ENCODE measurements at places on chromosomes 5 and 9. TPM values are rescaled to one million over a fixed set of nuclear protein-coding genes. Genes with fewer than 3 reads are reported as not detected.

Gene NOXA1
- not detected for total RNA-seq

Gene PGGT1B
- total RNA-seq, result 19.2 TPM

Gene RCL1
- total RNA-seq, result 13.8 TPM

Gene MYMK
- not detected for total RNA-seq

Gene TMEFF1
- 0.90 TPM for total RNA-seq

Gene PTTG1
- 95.0 TPM for total RNA-seq

Gene ACTBL2
- 1.7 TPM for total RNA-seq

Gene IFNA21
- total RNA-seq, result not detected

Gene PRRX2
- 12.7 TPM for total RNA-seq

Gene ACER2
- total RNA-seq, result 1.6 TPM

Gene FIBCD1
- 1.1 TPM for total RNA-seq

Gene OR13C2
- not detected for total RNA-seq

Gene CCNJL
- total RNA-seq, result 2.0 TPM

Gene CDH9
- not detected for total RNA-seq

Gene COL15A1
- 1.9 TPM for total RNA-seq

Gene ST8SIA4
- total RNA-seq, result 0.18 TPM

Gene NTRK2
- under 0.01 TPM for total RNA-seq

Gene GFRA3
- total RNA-seq, result not detected

Gene FGF18
- not detected for total RNA-seq

Gene MGAT4B
- 73.7 TPM for total RNA-seq

Gene IARS1
- total RNA-seq, result 414 TPM

Gene PTPA
- 93.6 TPM for total RNA-seq

Gene SLCO6A1
- not detected for total RNA-seq

Gene LCN12
- total RNA-seq, result not detected

Gene MAMDC4
- total RNA-seq, result 0.28 TPM

Gene FABP6
- total RNA-seq, result not detected

Gene MTX3
- total RNA-seq, result 13.6 TPM

Gene CFAP157
- not detected for total RNA-seq

Gene TSLP
- 0.28 TPM for total RNA-seq
